ENCODE measurements at places on chromosomes 1 and 21.

- H3K4me1 ChIP-seq, result no peaks in the 10 kb centered on the region
- no peak overlapping the region for H3K27ac ChIP-seq
- no peaks in the 10 kb centered on the region for H3K36me3 ChIP-seq
- no peak for DNase-seq
- H3K4me3 ChIP-seq, result no peak overlapping the region
Observed at GRCh38 chr1:230540421-230541155, 101.7 kb upstream of the COG2 start.

DNA sequence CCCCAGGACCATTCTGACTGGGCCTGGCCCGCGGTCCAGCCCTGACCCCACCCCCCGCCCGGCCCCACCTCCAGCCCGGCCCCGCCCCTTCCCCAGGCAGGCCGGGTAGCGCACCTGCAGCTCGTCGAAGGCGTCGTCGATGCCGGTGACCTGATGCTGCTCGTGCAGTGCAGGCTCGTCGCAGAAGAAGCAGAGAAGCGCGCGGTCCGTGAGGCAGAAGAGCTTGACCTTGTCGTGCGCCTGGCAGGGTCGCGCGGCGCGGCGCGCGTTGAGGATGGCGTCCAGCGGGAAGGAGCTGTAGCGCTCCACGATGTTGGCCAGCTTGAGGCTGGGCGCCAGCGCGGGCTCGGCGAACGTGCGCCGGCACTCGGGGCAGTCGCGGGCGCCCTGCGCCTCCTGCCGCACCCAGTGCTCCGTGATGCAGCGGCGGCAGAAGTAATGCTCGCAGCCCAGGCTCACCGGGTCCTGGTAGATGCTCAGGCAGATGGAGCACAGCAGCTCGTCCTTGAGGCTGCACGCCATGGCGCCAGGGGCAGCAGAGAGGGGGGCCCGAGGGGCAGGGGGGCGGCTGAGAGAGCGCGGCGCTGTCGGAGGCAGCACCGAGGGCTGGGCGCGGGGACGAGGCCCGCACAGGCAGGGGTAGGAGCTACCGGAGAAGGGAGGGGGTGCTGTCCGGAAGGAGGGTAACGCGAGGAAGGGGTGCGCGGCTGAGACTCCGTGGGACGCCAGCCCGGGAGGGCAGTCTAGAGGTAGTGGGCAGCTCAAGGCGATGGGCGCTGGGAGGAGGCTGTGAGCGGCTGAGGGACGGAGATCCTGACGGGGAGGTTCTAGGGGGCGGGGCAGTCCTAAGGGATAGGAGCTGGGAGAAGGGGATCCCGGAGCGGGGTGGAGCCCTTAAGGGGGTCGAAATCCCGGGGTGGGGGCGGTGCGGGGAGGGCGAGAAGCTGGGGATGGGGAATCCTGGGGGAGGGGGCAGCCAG lies 642 bp downstream of the TRIM62 start:
- peaks cover 15% of the 10 kb centered on the region for H3K27me3 ChIP-seq
- peaks cover 8% of the 10 kb centered on the region for H3K4me1 ChIP-seq
- H3K36me3 ChIP-seq, result no peaks in the 10 kb centered on the region
- DNase-seq, result peak; percentile 91

DNA sequence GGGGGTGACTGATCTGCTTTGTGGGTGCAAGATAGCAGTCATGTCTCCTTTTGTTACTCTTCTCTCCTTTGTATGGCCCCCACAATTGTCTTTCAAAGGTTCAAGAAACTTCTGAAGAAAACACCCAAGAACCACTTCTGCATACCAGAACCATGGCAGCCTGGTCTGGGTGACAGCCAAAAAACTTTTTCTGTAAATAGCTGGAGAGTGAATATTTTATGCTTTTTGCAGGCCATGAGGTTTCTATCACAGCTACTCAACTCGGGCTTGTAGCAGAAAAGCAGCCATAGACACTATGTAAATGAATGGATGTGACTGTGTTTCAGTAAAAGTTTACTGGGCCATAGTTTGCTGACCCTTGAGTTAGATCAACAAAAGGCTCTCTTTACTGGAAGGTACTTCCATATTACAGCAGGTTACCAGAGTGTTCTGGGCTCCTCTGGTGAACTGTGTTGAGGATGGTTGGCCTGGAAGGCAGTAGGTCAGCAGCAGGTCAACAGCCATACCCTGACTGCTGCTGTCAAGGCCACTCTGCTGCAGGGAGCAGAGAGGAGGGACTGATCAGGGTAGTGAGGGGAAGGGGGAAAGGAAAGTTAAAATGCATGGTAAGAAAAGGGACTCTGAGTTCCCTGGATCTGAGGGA lies 116.4 kb downstream of the GDAP2 start:
- H3K4me3 ChIP-seq, result no peak overlapping the region
- no peaks in the 10 kb centered on the region for H3K27me3 ChIP-seq
- H3K36me3 ChIP-seq, result no peaks in the 10 kb centered on the region
- peaks cover 27% of the 10 kb centered on the region for H3K4me1 ChIP-seq
- DNase-seq, result peak; percentile 76

DNA sequence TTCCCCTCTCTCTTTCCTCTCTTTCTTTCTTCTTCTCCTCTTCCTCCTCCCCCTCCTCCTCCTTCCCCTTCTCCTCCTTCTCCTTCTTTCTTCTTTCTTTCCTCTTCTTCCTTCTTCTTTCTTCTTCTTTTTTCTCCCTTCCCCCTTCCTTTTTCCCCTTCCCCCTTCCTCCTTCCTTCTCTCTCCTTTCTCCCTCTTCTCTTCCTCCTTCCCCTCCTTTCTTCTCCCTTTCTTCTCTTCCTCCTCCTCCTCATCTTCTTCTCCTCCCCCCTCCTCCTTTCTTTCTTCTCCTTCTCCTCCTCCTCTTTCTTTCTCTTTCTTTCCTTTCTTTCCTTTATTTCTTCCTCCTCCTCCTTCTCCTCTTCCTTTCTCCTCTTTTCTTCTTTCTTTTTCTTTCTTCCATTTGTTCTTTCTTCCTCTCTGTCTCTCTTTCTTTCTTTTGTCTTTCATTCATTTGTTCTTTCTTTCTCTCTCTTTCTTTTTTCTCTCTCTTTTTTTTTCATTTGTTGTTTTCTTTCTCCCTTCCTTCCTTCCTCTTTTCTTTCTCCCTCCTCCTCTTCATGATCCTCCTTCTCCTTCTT lies 26.5 kb downstream of the HRNR start:
- no peak overlapping the region for H3K4me3 ChIP-seq
- H3K36me3 ChIP-seq, result peaks cover 3% of the 10 kb centered on the region
- no peaks in the 10 kb centered on the region for H3K4me1 ChIP-seq

DNA sequence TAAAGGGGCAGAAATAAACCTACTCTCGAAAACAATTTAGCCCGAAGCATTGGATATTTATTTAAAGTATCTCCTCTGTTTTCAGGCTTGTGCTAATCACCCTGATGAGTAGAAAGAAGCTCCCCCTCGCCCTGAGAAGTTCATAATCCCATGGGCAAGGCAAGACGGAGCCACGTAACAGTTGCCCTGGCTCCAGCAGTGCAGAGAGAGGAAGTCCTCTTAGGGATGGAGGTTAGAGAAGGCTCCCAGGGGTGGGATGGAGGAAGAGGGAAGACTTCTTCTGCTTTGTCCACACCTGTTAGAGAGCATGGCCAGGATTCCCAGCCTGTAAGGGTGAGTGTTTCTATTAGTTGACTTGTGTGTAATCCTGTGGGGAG lies 3.4 kb upstream of the GPR25 start:
- no peak for DNase-seq
- no peak overlapping the region for H3K27ac ChIP-seq
- H3K4me3 ChIP-seq, result no peak overlapping the region
- no peaks in the 10 kb centered on the region for H3K36me3 ChIP-seq
- peaks cover 31% of the 10 kb centered on the region for H3K27me3 ChIP-seq

- H3K27ac ChIP-seq, result no peak overlapping the region
- H3K4me1 ChIP-seq, result no peaks in the 10 kb centered on the region
- no peak for DNase-seq
Observed at GRCh38 chr21:40471103-40471502, 375.9 kb downstream of the DSCAM start.
